Nucleus accumbens (tissue), 56 donors: ENCODE measurements at places on chromosomes 6 and 20.

DNA sequence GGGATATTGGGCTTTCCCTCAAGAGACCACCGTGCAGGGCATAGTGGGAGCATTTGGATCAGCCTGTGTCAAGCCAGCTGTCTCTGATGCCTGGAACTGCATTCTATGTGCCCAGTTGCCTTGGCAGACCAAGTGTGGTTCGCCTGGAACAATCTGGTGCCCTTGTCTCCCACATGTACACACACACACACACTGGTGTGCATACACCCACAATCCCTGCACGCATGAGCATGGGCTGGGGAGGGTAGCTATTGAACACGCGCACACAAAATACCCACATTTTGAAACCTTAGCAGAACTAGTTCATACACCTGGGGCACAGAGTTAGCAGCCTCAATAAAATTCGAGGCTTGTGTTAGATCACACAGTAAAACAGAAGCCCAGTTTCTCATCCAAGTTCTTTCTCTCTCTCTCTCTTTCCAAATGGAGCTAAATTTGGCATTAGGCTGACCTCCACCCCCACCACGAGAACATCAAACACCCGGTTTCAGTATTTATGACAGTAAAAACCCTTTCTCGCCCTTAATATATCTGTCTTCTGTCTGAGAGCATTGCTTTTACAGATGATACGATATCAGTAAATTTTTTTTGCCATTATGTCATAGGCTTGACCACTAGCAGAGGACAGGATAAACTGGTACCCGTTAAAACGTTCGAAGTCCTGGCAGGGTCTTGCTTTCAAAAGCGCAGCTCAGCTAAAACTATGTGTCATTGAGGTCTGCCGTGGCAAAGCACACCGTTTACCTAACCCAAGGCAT is 18.2 kb upstream of the NFATC2 start:
- DNase-seq, result no peak

DNA sequence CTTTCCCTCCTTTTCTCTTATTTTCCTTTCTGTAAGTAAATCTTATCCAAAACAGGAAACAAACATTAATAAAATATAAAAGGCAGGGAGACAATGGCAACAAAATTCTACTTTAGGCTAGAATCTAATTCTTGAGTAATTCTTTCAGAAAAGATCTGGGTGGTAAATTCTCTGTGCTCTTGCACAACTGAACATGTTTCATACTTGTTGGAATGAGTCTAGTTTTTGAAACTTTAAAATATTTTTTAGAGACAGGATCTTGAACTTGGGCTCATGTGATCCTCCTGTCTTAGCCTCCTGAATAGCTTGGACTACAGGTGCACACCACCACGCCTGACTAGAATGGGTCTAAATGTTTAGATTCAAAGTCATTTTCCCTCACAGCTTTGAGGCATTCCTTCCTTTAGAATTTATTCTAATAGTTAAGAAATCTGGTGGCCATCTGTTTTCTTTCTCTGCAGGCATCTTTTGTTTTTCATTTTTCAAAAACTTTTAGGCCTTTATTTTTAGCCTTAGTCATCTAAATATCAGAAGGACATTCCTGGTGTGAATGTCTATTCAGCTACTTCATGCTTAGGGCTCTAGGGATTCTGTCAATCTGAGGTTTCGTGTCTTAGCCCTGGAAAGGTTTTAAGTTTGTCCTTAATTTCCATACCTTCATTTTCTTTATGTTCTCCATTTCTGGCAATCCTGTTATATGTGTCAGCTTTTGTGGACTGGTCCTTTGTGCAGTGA is 76.5 kb downstream of the CDKAL1 start:
- no peak for DNase-seq

- no peak for DNase-seq
Measured at GRCh38 chr6:168493976-168494375, 53.0 kb downstream of the SMOC2 start.

DNA sequence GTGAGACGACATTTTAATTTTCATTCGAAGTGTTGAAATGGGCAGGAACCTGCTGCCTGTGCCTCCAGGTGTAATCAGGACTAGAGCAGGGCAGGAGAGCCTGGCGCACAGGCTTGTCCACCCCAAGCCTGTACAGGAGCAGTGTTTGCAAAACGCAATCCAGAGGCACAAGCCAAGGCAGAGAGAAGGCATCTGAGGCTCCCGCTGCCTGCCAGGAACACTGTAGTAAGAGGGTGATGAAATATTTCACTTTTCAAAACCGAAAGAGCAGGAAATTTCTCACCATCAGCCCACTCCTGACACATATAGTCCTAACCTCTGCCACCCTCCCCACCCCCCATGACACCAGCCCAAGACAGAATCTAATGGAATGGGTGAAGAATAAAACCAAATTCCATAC is 132.5 kb downstream of the RTN4IP1 start:
- DNase-seq, result no peak

DNA sequence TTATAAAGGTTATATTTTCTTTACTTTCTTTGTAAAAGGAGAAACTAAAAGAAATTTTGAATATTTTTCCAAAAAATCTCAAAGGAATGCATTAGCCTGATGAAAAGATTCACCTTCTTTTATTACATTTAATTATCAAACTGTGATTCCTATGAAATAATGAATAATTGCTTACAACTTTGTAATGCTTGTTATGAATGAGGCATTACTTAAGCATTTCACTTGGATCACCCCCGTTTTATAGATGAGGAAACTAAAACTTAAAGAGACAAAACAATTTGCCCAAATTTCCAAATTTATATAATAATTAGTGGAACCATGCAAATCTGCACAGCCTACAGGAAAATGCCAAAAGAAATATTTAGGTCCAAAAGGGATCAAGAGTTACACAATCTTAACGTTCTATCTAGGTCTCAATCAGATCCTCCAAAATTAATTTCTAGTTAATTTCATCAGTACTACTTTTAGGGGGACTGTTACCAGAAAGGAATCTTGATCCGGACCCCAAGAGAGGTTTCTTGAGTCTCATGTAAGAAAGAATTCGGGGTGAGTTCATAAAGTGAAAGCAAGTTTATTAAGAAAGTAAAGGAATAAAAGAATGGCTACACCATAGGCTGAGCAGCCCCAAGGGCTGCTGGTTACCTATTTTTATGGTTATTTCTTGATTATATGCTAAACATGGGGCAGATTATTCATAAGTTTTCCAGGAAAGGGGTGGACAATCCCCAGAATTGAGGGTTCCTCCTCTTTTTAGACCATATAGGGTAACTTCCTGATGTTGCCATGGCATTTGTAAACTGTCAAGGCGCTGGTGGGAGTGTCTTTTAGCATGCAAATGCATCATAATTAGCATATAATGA is 288.0 kb downstream of the ADGB start:
- no peak for DNase-seq

- DNase-seq, result no peak
Measured at GRCh38 chr6:128806261-128806660, 76.7 kb upstream of the LAMA2 start.

GRCh38 chr20:35992713-35993335 is 24.4 kb downstream of the CNBD2 start:
- peak; percentile 9 for DNase-seq

DNA sequence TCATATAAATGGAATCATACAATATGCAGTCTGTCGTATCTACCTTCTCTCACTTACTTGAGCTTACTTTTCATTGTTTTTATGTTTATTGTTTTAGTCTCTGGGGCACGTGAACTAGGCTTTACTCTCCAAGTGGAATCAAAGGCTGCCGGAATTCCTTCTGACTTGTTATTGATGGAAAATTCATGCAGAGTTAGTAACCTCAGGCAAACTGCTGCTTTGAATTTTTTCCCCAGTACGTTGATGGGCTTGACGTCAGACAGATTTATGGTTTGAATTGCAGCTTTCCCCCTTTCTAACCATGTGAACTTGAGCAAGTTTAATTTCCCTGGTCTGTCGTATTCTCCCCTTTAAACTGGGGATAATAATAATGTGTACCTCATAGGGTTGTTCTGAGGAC is 68.6 kb downstream of the ZDHHC14 start:
- no peak for DNase-seq

DNA sequence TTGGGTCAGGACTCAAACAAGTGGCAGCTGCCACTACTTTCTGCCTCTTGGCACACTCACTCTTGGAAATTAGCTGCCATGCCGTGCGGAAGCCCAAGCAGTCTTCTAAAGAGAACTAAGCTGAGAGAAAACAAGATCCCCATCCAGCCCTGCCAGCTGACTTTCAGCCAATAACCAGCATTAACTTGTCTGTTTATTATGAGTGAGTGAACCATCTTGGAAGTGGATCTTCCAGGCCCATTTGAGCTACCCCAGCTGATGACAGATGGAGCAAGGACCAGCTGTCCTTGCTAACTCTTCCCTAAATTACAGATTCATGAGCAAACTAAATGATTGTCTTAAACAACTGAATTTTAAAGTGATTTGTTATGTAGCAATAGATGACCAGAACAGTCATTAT is 73.9 kb upstream of the RBM24 start:
- DNase-seq, result no peak

DNA sequence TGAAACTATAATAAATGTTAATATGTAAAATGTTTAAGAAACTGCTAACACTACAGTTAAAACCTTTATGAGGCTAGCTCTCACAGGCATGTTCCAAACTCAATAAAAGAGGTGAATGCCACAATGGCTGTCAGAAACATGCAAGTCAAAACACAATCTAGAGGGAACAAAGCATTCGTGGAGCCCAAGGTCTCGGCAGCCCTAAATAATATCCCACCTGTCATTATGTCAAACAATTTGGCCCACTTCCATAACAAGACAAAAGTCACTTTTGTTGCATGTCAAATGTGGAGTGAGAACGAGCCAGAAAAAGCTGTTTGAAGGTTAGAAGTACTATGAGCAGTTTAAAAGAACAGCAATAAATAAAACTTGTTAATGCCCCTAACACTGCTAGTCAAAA is 181.9 kb downstream of the GMDS start:
- no peak for DNase-seq

GRCh38 chr20:47543006-47543431 is 41.3 kb downstream of the NCOA3 start:
- DNase-seq, result no peak

DNA sequence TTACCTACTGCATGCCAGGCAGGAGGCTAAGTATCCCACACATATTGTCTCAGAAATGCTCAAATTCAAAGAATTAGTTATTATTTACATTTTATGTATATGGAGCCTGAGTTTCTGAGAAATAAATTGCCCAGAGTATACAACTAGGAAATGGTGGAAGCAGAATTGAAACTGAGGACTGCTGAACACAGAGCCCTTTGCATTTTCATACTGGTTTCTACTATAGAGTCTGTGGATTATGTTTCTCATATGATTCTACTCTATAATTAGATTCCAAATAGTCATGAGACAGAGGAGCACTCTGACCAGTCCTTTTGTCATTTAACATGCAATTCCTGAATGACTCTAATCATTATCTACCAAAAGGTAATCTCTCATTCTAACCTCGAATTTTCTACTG is 254.3 kb downstream of the LMBRD1 start:
- DNase-seq, result no peak

DNA sequence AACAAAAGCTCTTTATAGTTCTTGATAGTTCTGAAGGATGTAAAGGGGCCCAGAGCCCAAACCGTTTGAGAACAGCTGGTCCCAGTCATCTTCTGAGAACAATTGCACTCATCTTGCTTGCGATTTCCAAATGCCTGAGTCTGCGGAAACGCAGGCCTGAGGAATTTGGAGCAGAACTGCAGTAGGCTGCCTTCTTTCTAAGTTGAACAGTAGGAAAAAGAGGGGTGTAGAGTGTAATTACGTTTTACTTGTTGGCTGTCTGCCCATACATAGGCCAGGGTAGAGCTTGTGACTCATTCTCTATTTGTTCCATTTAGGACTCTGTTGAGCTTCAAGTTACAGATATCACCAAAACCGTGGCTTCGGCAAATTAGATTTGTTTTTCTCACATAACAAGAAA is 42.0 kb upstream of the KIF16B start:
- no peak for DNase-seq

- DNase-seq, result no peak
Measured at GRCh38 chr20:51409192-51409880, 133.2 kb downstream of the NFATC2 start.

- no peak for DNase-seq
Measured at GRCh38 chr6:25242567-25242966, 36.6 kb upstream of the CARMIL1 start.

- DNase-seq, result no peak
Measured at GRCh38 chr6:167031082-167031709, 32.0 kb downstream of the CEP43 start.

DNA sequence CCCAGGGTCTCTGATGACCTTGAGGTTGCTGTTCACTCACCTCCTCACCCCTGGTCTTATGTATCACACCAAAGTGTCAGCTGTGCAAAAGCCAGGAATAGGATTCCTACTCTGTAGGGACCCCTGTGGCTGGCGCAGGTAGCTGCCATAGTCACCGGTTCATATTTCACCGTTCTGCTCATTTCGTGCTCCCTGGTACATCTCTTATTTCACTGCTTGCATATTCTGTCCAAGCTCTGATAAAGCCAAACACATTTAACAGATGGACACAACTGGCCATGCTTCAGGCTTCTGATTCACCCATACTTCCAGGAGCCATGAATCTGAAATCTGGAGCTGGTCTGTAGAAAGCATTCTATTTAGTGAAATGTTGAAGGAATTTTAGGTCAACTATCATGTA is 20.5 kb downstream of the SLC22A3 start:
- DNase-seq, result no peak

DNA sequence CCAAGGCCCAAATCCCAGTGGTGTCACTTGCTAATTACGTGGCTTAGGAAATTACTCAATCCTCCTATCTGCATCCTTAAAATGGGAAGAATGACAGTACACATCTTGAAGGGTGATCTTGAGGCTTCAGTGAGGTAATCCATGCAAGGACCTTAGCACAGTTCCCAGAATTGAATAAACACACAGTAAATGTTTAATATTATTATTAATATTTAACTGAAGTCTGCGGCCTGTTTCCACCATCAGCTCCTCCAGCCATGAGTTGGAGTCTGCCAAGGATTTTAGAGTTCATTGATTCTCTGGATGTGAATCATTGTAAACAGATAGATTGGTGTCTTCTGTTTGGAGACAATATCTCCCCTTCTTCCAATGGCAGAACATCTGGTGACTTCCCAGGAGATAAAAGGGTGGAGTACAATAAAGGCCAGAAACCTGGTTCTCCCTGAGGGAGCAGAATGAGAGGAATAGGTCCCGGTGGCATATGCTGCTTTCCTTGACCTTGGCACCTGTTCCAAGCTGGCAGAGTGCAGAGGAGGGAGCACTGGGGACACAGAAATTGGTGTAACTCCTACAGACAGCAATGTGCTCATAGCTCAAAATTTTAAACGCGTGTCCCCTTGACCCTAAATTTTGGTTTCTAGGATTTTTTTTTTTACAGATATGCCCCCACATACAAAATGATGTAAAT is 25.4 kb downstream of the UNC5CL start:
- no peak for DNase-seq

GRCh38 chr6:143110996-143111395 is 50.3 kb downstream of the AIG1 start:
- no peak for DNase-seq
